ENCODE measurements at places on chromosomes 12 and 14. TPM values are rescaled to one million over a fixed set of nuclear protein-coding genes. Genes with fewer than 3 reads are reported as not detected.
A peak's percentile ranks its signal among the peaks of the same experiment; 100 is the strongest.

PLEKHD1 gene
- 0.62 TPM for polyA plus RNA-seq

SLC25A47 gene
- not detected for polyA plus RNA-seq

GRCh38 chr12:26239852-26240815 lies 44.8 kb downstream of the SSPN start:
- no peak for DNase-seq

DNA sequence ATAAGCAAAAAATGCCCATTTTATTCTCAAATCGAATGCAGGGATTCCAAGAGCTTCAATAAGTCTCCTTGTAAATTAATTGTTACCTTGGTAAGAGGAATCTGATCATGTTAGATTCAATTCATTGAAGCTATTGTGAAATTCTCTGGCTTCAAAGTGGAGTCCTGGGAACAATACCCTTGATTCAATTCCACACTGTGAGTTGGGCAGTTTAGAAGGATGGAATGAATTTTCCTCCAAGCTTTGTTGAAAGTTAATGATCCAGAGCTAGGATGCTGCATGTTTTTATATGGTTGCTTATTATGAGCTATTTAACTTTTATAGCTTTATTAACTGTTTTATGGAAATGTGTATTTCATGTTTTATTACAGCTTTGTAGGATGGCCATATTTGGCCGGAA lies 89.9 kb upstream of the IGF1 start:
- no peak for DNase-seq

DNA sequence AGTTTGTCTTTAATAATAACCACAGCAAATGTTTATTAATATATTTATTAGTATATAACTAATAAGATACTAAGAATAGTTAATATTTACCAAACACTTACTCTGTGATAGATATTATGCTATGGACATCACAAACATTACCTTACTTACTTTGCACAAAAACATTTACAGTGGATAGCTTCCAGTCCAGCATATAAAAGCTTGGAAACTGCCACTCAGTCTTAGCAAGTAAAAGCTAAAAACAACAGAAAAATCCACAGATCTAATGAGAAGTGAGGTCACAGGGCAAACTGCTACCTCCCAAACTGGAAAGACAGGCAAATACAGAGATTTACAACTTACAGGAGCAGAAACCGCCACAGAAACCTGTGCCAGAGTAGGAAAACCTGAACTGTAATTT lies 99.8 kb downstream of the METTL25 start:
- no peak for DNase-seq

GRCh38 chr14:97626088-97626487 lies 828.9 kb downstream of the VRK1 start:
- DNase-seq: no peak

- DNase-seq: no peak
Measured at GRCh38 chr12:34607520-34608195, 585.4 kb downstream of the ALG10 start.

DNA sequence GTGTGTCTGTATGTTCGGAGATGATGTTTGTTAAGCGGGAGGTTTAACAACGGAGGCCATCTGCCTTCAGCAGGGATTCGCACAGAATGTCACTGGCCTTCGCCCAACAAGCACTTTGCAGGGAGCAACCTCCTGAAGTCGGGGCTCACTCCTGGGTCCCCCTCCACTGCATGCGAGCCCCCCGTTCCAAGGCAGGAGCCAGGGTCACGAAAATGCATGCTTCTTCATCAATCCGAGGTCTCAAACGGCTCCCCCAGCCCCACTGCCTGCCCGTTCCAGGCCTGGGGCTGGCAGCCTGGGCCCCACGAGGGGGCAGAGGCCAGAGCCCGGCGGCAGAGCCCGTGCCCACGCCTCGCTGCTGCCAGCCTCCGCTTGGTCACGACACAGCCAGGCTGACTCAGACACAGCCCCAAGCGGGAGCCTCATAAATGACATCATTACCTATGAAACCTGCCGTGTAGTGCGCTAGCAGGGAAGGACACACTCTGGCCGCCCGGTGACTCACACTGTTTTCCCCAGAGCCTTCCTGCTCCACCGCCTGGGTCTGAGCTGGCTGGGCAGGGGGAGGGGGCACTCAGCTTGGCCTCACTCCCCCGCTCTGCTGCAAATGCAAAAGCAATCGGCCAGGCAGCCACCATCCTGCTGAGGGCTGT lies 169.5 kb upstream of the RTL1 start:
- DNase-seq: peak; percentile 45

- DNase-seq: no peak
Measured at GRCh38 chr12:56220611-56221231, 1.0 kb downstream of the RNF41 start.

DNA sequence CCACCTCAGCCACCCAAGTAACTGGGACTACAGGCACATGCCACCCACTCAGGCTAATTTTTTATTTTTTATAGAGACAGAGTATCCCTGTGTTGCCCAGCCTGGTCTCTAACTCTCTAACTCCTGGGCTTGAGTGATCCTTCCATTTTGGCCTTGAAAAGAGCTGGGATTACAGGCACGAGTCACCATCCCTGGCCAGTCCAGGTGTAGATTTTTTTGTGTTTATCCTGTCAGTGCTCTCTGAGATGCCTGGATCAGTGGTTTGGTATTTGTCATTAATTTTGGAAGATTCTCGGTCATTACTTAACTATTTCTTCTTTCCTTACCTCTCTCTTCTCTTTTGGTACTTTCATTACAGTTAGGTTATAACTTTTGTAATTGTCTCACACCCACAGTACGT lies 5.3 kb upstream of the HIF1A start:
- DNase-seq: no peak
